Activated naive CD4-positive, alpha-beta T cell (primary cell): ENCODE measurements at places on chromosomes 7 and 10.

DNA sequence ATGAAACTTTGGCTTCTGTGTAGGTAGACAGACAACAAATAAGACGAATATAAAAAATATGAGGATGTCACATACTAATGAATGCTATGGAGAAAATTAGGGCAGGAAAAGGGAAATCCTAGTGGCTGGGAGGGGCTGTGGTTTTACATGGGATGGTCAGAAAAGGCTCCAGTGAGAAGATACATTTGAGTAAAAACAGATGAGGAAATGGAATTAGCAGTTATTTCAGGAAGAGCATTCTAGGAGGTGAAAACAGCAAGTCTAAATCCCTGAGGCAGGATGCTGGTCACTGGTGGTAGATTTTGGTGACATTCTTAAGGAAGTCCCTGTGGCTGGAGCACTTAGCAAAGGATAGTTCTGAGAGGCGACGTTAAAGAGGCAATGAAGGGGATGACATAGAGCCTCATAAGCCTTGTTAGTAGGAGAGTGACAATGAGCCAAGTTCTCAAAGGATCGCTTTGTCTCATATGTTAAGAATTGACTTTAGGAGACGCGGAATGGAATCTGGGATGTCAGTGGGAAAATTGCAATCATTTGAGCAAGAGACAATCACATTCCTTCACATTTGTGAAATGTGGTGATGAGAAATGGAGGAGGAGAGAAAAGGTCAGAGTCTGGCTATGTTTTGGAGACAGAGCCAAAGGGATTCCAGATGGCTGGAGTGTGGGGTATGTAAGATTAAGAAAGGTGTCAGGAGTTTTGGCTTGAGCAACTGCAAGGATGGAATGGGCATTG, 384.7 kb upstream of the FZD8 start:
- no peak for DNase-seq

DNA sequence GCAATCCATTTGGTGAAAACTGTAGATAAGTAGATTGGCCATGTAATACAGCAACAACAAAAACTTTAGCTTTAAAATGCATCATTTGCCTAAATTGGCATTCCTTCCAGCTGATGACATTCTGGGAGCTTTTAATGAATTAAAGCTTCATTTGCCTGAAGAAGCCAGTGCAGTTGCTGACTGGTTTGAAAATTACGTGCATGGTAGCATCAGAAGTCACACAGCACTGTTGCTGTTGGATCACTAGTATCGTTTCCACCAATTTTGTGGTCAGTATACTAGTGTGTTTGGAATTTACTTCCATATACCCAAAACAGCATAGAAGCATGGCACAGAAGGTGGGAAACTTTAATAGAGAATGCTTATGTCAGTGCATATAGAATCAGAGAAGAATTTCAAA, 194.9 kb downstream of the ETV1 start:
- no peak for DNase-seq

GRCh38 chr7:36058020-36058592, 94.9 kb upstream of the EEPD1 start:
- DNase-seq = no peak

GRCh38 chr7:24283554-24283896, 465 bp upstream of the NPY start:
- DNase-seq = no peak

DNA sequence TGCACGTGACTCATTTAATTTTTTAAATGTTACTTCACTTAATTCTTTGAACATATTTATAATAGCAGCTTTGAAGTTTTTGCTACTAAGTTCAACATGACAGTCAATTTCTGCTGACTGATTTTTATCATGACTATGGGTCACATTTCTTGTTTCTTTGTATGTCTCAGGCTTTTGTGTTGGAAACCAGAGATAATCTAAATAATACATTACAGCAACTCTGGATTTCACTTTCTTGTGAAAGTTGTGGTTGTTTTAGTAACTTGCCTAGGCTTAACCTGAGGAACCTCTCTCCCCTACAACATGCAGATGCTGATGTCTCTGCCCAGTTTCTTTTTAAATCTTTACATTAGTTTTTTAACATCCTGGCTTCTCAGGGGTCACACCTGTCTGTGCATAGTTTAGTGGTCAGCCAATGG, 180.8 kb downstream of the CCDC71L start:
- no peak for DNase-seq

DNA sequence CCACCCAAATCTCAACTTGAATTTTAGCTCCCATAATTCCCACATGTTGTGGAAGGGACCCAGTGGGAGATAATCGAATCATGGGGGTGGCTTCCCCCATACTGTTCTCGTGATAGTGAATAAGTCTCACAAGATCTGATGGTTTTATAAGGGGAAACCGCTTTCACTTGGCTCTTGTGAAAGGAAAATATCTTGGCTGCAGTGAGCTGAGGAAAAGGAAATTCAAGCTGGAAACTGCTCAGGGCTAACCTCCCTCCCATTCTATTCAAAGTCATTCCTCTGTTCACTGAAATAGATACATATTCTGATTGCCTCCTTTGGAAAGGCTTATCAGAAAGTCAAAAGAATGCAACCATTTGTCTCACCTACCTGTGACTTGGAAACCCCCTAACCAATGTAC, 15.8 kb downstream of the CYCS start:
- no peak for DNase-seq

GRCh38 chr7:41682422-41682821, 20.5 kb downstream of the INHBA start:
- DNase-seq = no peak

DNA sequence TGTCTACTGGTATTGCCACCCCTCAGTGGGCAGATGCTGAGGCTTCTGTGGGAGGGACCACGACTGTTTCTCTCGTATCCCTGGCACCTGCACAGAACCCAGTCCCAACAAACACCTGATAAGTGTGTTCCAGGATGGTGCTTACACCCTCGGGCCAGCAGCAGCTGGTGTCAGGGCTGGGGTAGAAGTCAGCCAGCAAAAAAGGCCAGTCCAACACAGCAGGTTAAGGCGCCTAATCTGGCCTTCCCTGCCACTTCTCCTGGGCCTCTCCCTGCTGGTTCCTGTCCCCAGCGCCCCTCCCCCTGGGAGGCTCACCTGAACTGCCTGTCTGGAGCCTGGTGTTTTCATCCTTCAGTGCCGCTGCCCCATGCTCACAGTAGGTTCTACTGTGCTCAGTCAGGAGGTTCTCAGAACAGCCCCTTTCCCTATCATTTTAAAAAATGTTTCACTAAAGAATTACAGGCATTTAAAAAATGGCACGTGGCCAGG, 20.0 kb downstream of the PODXL start:
- no peak for DNase-seq

- no peak for DNase-seq
Observed at GRCh38 chr7:47786557-47787248, 161.6 kb downstream of the PKD1L1 start.

DNA sequence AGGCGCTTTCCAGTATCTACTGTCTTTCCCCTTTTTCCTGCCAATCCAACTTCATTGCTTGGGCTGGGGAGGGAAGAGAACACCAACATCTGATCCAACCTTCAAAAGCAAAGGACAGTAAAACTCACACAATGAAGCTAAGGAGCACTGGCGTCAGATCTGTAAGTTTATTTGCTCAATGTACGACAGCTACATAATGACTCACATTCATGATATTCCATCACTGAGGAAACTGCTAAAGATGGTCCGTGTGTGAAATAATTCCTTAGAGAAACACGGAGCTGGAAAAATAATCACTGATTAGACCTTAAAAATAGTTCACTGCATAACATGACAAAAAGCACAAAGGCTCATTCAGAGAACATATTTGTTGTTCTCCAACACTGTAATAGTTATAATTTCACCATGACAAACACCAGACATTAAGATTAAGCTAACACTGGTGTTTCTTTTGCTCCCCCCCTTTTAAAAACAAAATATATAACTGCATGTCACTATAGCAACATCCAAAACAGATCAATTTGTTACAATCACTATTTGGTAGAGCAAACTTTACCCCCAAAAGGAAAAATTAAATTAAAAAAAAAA, 24.3 kb downstream of the HSPB1 start:
- DNase-seq = no peak

- no peak for DNase-seq
Observed at GRCh38 chr10:68560186-68560942, at the start of gene TET1. Gene TET1 (plus strand): TSS chr10:68560337. CDS start chr10:68572339, 12,002 bp downstream.

DNA sequence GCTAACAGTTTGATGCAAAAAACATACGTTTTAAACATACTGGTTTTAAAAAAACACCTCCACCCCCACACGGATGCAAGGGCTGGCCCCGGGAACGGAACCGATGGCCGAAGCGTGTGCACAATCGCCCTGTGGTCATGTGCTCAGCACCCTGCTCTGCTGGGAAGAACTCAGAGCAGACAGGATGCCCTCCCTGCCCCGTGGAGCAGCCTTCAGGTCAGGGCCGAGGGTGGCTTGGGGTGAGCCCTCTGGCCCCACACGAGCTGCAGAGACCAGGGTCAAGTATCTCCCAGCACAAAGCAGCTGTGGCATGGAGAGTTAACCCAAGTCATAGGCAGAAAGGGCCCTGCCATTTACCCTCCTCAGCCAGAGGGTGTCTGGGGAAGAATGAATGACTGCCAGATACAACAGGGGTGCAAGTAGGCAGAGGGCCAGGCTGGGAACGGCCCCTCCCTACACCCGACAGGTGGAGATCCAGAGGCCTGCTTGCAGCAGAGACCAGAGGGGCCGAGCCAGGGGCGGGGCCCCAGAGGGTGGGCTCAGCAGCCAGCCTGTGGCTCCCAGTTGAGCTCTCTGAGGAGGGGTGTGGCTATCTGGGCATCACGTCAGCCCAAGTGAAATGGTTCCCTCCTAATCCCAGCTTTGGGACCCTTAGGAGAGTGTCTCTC, 56.8 kb downstream of the ZRANB1 start:
- DNase-seq = no peak

- no peak for DNase-seq
Observed at GRCh38 chr7:98520356-98520951, 96.6 kb upstream of the NPTX2 start.

- no peak for DNase-seq
Observed at GRCh38 chr10:11425676-11426075, 185.8 kb downstream of the USP6NL start.

GRCh38 chr10:42958142-42958868, 118.6 kb upstream of the RET start:
- no peak for DNase-seq

DNA sequence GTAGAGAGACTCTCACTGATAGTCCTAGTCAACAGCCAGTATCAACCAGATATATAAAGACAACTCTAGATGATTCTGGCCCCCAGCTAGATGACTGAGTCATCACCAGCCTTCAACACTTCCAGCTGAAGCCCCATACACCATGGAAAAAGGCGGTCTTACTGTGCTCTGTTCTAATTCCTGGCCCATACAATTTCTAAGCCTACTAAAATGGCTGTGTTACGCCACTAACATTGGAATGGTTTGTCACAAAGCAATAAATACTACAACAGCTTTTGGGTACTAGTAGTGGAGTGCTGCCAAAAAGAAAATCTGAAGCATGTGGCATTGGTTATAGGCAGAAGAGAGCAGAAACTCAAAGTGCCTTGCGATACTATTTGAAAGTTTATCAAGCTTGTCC, 13.0 kb upstream of the TES start:
- no peak for DNase-seq

GRCh38 chr7:104528142-104528541, 199.7 kb downstream of the LHFPL3 start:
- no peak for DNase-seq

DNA sequence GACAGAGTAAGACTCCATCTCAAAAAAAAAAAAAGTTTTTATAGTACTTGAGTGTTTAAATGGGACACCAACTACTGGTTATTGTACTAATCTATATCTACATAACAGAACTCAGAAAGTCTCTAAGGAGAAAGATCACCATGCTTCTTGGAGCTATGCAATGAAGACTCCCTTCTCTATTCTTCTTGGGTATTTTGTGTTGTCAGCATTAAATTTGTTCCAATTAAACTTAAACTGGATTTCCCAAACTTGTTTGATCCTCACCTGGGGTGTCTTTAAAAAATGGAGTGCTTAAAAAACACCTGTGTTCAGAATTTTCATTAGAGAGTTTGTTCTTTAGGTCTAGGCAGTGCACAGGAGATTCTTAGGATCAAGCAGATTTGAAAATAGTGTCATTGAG, 536.0 kb downstream of the GATA3 start:
- DNase-seq = no peak

DNA sequence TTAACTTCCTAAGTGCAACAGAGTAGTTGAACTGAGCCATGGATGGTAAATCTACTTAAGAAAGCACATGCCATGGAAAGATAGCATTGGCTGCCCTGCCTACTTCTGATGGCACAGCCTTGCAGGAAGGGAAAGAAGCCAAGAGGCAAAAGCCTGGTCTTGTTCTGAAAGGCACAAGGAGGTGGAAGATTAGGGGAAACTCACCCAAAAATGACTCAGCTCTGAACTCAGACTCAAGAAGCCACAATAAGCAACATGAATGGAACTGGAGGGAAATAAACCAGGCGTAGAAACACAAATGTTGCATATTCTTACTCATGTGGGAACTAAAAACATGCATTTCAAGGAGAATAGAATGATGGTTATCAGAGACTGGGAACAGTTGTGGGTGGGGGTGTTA, 20.8 kb upstream of the ALOX5 start:
- no peak for DNase-seq

GRCh38 chr7:47449810-47450590, 131.9 kb downstream of the TNS3 start:
- no peak for DNase-seq
